ENCODE measurements at places on chromosomes 13 and 19.

- DNase-seq: no peak
These were observed 44.6 kb downstream of the FNDC3A start for GRCh38 chr13:49020328-49020727.

GRCh38 chr19:48795055-48795684 is 15.7 kb downstream of the BCAT2 start:
- DNase-seq: peak; percentile 94

DNA sequence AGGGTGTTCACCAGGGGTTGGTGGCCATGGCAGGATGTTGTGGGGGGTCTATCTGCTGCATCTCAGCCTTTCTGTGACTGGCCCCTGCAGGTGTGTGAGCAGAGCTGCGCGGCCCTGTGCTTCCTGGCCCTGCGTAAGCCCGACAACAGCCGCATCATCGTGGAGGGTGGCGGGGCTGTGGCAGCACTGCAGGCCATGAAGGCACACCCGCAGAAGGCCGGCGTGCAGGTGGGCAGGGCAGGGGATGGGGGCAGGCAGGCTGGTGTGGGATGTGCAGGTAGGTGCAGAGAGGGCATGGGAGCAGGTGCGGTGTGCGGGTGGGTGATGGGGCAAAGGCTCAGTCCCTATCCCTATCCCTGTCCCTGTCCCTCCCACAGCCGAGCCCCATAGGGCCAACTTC is 8.1 kb upstream of the SLC25A42 start:
- DNase-seq: no peak

DNA sequence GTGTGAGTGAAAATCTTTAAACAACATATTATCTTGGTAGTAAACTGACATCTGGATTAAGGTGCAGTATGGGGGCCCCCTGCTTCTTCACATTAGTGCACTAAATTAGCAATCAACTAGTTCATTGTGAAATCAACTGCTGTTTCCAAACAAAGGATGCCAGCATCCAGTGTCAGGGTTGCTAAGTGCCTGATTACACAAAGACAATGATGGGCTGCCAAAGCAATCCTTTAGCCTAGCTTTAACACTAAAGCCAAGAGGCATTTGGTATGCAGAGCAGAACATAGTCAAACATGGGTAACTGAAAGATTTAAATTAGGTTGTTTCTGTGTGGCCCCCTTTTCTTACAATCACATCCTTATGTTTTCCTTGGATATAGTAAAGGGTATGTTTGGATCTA is 543.1 kb upstream of the SLITRK5 start:
- no peak for DNase-seq

GRCh38 chr13:76330761-76331160 is 555.4 kb downstream of the KCTD12 start:
- no peak for DNase-seq

DNA sequence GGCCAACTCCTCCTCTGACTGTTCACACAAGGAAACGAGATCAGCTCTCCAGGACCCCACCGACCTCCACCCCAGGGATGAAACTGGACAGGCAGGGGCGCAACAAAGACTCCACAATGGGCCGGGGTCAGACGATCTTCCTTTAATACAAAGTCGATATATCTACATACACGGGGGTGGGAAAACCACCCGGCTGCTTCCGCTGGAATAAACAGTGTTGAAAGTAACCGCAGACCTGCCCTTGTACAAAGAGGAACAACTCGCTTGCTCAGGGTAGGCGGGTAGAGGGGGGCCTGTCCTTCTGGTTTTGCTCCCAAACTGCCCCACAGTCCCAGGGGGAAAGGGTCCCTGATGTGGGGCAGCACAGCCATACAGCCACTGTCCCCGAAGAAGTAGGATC is 135.2 kb downstream of the PTPRS start:
- DNase-seq: no peak

DNA sequence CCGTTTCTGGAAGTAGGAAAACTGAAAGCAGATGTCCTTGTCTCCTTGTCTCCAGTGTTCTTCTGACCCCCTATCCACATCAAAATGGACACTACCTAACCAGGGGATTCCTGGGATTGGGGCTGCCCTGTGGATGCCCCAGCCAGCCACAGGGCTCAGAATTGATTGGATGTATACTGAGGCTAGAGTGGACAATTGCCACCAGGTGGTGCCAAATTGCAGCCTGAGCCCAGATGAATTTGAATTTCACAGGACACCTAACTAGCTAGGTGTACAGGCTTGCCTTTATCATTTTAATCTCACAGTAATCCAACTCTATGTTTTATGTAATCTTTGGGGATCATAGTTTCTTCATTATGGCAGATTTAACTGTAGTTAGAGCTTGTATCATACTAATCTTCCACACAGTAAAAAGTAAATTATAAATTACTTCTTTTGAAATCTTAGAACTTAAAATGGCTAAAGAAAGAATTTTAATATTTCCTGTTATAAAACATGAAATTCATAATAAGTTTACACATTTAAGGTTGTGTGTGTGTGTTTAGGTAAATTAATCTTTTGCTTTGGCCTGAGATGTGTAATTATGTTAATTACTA is 58.0 kb downstream of the PIBF1 start:
- DNase-seq: no peak

DNA sequence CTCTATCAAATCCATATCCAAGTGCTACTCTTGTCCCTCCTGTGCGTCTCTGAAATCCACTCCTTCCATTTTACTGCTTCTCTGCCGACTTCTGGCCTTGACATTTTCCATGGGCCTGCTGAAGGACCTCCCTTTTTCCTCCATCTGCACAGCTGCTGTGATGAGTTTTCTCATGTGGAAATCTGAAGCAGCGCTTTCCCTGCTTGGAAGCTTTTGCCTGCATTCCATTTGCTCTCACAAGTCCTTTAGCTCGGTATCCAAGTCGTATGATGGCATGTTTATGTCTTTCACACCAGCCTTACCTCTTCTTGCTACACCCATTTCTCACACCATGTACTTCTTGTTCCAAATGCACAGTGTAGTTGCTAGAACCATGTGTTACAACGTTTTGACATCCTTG is 328.2 kb downstream of the GPC5 start:
- no peak for DNase-seq

DNA sequence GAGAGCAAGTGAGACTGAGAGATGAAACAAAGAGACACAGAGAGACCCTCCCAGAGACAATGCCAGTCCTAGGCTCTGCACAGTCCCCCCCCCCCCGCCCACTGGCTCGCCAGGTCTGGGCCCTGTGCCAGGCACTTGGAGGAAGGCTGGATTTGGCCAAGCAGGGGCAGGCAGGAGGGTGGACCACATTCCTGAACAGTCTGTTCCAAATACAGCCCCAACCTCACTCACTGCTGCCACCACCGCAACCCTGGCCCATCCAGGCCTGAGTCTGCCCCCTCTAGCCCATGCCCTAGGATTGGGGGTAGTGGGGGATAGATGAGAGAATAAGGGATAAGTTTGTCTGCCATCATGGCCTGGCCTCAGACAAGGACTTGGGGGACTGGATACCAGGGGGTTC is 19.0 kb downstream of the CYP2F1 start:
- DNase-seq: no peak

- DNase-seq: no peak
These were observed 422 bp upstream of the ZNF575 start for GRCh38 chr19:43532571-43532961.

DNA sequence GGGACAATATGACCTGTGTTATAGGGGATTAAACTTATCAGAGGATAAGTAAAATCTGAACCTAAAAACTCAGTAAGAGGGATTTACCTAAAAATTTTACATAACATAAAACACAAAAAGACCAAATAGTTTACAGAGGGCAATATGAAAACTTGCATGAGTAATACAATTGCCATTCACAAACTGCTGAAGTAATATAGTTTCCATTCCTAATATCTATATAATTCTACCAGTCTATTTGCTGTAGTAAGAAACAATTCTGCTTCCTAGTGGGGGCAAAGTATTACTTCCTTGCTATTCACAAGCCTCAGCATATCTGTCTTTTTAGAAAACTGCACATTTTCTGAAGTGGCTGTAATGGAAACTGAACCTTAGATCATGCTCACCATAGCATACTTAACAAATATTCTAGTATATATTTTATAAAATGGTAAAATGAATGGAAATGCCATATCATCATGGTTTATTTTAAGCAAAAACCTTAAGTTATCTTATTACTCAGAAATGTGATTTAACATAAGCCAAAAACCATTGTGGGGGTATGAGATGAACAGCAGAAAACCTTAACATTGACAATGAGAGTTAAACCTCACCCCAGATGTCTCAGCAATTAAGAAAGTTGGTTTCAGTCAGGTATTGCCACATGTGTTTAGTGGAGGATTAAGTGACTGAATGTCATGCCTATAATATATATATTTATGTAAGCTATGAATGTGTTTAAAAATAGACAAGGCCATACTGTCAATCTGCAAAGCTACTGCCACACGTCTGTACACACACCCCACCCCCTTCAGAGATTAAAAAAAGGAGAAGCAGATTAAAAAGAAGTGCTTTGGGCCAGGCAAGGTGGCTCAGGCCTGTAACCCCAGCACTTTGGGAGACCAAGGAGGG is 136.8 kb downstream of the MIPEP start:
- no peak for DNase-seq

DNA sequence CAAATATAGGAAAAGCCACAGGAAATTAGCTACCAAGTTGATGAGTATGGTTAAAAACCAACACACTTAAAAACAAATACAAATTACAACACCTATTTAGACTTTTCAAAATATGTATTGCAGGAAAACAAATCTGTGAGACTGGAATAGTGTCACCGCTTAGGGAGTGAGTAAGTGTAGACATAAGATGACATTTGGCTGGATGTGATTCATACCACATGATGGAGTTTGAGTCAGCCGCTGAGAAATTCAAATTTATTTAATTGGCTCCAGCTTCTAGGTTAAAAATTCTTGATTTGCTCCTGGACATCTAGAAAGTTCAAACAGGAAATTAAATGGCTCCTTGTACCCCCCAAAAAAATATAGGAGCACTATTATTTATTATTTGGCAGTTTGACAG is 531.7 kb downstream of the SLITRK1 start:
- DNase-seq: no peak

- no peak for DNase-seq
These were observed 69.2 kb downstream of the DHRS12 start for GRCh38 chr13:51734786-51735185.

- no peak for DNase-seq
These were observed 202.3 kb downstream of the NBEA start for GRCh38 chr13:35144166-35144890.

DNA sequence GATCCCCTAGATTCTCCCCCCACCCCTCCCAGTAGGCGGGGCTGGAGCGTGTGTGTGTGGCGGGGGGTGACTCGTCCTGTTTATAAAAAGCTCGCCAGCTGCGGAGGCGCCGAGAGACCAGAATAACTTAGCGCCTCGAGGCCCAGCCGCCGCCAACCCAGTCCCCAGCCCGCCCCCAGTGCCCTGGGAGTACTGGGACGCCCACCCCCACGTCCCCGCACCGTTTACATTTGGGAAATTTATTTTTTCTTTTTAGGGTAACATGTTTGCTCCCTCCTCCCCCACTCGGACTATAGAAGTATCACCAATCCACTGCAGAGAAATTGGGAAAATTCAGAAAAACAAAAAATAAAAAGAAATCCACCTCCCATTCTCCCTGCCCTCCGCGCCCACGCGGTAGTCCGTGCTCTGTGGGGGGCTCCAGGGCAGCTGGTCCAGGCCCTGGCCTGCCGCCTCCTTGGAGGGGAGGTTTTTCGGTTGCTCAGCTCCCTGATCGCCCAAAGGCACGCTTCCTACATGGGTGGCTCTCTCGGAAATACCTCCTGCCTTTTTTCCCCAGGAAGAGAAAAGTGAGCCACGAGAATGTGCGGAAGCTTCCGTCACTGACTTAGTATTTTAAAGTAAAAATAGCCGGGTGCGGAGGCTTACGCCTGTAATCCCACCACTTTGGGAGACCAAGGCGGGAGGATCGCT is 1.5 kb upstream of the RAB3A start:
- DNase-seq: peak; percentile 47

Measured in hypothalamus (tissue), 51 donors.